ENCODE measurements at places on chromosomes 1 and 21.

GRCh38 chr1:104467590-104467989 lies 717.9 kb downstream of the AMY1C start:
- no peak for DNase-seq

- DNase-seq = no peak
Measured at GRCh38 chr1:2984399-2985061, 36.7 kb upstream of the ACTRT2 start.

DNA sequence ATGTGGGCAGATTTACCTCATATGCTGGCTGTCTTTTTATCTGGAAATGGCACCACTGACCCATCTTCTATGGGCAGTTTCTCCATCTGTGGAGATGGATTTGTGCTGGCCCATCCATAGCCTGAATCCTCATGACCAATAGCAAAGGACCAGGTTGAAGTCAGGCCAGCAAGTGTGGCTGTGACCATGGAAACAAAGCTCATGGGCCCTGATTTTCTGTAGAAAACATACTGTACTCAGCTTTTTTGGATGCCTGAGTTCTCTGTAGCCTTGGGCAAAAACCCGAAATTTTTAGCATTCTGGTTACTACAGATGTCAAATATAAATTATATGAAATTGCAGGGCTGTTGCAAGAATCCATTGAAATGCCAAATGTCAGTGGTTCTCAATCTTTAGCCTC lies 155.0 kb downstream of the PLXNA2 start:
- no peak for DNase-seq

DNA sequence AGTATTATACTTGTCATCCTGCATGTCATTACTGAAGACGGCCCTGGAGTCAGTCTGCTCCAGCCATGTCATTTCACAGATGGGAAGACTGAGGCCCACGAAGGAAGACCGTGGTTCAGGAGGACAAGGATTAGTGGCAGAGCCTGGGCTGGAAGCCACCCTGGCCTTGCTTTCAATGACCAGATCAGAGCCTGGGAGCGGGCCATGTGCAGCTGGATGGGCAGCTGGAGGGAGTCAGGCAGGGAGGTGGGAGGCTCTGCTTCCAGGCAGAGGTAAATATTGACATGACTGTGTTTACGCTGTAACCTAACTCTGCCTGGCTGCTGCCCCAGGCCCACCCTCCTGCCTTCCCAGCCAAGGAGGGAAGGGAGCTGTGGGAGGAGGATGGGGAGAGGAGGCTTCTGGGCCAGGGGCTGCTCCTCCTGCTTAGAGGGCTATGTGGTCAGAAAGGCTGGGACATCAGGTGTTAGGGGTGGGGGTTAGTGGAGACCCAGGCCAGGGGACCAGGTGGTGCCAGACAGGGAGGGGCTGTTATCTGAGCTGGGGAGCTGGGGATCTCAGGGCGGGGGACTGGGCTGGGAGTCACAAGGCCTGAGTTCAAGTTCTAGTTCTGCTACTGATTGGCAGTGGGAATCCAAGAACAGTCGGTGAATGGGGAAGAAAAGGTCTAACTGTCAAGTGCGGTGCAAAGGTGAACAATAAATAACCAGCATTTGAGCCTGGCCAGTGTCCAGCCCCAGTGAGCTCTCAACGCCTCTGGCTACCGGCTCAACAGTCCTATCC lies 48.5 kb upstream of the ECE1 start:
- DNase-seq = no peak

- DNase-seq = no peak
Measured at GRCh38 chr1:60427194-60427593, 353.6 kb upstream of the C1orf87 start.

GRCh38 chr1:116178837-116179236 lies 67.6 kb downstream of the MAB21L3 start:
- no peak for DNase-seq

DNA sequence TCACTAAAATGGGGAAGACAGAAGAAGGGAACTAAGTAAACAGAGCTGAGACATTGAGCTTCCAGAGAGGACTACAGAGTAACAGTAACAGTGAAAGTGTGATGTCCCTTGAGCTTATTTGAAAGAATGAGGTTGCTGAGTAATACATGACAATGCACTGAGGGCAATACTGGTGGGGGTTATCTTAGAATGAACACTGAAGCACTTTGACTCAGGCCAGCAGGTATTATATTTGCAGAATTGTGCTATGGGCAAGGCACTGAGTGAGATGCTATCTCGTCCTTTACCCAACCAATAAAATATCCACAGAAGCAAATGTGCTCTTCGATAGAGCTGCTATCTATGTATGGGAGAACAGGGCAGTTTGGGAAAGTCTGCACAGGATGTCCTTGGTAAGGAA lies 133.2 kb downstream of the DISP1 start:
- no peak for DNase-seq

- no peak for DNase-seq
Measured at GRCh38 chr1:210689826-210690225, 361.1 kb downstream of the HHAT start.

DNA sequence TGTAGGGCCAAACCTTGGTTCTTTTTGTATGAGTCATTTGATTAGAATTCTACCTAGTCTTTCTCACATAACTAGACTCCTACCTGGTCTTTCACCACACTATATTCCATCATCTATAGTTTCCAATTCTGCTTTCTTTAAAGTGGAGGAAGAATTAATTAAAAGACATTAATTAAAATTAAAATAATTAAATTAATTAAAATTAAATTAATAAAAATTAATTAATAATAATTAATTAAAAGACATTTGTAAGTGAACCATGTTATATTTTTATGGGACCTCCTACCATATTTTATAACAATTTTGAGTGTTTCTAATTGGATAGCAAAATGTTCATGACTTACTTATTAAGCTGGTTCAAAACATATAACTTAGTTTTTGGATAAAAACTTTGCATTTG lies 77.4 kb downstream of the CCDC18 start:
- no peak for DNase-seq

GRCh38 chr1:240091614-240092300 lies at the start of gene FMN2:
Gene FMN2, plus strand, starts transcription at chr1:240091883. Its CDS starts 227 bp downstream, at chr1:240092110.
- no peak for DNase-seq

DNA sequence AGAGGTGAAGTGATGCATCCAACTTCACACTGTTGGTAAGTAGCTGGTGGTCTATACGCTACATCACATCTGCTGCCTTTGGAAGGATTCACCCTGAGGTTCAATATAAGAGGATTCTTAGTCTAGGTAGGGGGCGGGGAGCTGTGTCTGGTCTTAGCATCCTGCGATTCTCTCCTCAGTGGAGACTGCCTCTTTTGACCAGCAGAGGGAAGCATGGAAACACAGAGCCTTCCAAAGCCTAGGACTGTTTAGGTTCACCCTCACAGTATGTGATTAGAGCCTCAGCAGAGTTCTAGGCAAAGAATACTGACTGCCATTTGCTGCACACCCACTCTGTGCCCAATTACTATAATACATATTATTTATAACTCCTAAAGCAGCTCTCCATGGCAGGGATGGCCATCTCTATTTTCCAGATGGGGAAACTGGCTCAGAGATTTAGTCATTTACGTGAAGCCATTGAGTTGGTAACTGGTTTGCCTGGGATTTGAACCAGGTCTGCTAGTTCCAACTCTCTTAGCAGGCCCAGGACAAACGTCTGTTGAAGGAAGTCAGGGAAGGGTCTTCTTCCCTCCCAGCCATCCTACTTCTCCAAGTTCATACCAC lies 28.9 kb upstream of the EFCAB14 start:
- DNase-seq = no peak

DNA sequence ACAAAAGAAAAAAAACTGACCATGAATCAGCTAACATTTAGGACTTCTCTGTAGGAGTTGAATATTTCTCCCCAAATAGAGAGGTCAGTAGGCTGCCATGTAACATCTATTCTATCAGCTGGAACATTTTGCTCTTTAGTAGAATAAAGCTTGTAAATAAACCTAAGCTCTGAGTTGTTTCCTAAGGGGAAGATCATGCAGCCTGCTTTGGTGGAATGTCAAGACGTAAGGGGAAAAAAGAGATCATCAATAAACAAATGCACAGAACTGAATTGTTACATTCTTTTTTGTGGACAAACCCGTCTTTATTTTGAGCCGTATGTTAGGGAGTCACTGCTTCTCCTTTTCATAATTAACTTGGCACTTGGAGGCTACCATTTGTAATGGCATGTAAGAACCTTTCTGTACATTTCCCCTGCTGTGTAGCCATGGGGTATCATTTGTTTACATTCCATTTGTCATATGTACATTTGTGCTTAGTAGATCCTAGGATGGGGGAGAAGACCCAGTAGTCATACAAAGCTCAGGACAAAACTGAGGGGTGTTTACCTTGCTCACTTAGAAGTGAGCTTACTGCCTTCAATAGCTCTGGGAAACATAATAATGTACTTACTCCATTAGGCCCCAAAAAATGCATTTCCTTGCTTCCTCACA lies 10.8 kb upstream of the PALMD start:
- DNase-seq = no peak

GRCh38 chr1:65527190-65527589 lies 106.7 kb downstream of the LEPR start:
- DNase-seq = no peak
